ENCODE measurements at places on chromosomes 11 and 22.

DNA sequence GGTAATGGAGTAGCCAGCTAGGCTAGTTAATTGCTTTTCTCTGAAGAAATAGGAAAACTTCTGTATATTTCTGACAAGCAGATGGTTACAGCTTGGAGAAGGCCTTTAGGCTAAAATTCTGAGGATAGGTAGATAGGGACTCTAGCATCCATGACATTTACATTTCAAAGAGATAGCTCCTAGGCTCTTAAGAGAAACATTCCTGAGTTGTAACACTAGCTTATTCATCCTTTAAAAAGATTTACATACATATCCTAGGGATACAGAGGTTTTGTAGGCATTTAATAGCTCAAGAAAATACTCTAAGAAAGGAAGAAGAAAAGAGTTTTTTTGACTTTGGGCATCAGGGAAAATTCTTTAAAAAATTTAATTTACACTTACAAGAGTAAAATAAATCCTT lies 130.9 kb upstream of the CCDC179 start:
- no peak for DNase-seq

GRCh38 chr11:57475671-57476046 lies 15.3 kb downstream of the RTN4RL2 start:
- no peak for DNase-seq

DNA sequence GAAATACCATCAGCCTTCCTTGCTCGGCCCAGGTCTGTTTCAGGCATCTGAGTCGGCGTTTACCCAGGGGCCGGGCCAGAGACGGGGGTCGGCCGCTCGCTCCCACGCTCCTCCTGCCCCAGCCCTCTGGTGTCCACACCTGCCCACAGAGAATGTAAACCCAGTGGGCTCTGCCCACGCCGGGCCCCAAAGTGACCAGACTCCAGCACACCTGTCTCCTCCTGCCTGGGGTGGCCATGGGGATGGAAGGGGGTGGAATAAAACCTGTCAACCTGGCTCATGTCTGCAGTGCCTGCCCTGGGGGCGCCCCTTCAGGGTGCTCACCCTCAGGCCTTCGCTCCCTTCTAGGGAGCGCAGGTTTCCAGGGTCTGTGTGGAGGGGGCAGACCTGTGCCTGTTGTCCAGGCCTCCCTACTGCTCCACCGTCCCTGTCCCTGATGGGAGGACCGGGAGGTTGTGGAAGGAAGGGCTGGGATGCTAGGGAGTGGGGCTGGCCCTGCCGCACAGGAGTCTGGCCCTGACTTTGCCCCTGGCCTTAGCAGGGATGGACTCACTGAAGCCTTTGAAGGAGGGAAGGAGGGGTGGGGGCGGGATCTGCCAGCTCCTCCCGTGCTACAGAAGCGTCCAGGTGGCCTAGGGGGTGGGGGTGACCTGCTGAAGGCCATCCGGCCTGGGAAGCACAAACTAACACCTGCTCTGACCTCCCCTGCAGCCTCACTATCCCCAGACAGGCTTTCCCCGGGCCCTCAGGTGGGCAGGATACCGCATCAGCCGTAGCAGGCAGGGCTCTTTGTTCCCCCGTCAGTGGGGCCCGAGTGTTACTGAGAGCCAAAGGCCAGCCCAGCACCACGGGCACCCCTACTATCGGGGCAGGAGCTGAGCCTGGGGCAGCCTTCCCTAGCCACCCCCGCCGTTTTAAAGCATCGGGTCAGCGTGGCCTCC lies 14.7 kb upstream of the ARHGAP8 start:
- DNase-seq: no peak

DNA sequence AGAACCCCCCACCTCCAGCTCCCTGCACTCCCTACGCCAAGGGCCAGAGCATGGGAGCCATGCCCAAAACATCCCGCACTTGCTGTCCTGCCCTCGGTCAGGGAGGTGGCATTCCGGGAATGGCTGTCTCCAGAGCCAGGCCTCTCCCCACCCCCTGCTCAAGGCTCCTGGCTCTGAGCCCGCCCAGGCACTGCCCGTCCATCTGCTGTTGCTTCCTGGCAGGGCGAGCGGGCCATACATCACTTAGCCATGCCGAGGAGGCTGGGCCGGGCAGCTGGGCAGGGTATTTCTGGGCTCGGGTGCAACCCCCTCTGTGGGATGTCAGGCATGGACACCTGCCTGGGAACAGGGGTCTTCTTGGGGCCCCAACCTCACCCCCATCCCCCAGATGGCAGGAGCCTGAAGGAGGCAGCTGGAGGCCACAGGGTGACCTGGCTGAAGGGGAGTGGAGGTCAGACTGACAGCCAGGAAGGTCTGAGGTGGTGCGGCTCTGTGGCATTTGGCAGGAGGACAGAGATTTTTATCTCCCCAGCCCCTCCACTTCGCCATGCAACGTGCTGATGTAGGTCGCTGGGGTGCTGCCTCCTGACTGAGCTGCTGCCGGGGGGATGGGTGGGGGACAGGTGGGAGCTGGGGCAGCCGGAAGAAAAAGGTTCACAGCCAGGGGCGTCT lies 8.7 kb upstream of the CABP7 start:
- no peak for DNase-seq

- DNase-seq: no peak
These were observed 76.5 kb upstream of the ZBED5 start for GRCh38 chr11:10934293-10934860.

GRCh38 chr11:75668451-75669297 lies at the start of gene MAP6:
Gene MAP6, minus strand, starts transcription at chr11:75669038. Its CDS starts 669 bp downstream, at chr11:75668369.
- DNase-seq: no peak

DNA sequence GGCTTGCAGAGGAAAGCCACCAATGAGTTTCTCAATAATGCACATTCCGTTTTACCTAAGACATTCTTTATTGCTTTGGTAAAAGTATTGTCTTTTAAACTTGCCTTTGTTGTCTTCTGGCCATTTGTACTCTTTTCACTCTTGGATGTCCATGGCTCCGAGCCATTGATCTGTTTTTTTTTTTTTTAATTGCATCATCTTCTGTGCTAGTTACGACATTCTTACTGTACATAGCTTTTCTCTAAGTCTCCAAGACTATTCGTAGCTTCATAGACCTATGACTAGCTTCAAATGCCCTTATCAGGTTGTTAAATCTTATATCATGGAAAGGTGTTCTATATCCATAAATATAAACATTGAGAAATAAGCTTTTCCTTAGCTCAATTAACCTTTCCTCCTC lies 1522.6 kb downstream of the FAM181B start:
- DNase-seq: no peak

DNA sequence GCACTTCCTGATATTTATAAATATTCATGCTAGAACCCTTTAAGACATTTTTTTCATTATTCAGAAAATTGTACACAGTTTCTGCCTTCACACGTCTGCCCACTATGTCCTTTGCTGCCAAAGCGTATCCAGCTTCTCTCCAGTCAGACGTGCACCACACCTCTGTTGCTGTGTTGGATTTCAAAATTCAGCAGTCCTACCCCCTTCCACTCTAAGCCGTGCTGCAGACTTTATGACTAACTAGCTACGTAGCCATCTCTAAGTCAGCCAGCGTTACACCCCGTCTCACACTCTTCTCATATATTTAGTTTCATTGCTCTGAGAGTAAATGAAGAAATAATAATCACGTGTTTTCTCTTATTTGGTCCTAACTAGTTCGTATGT lies 28.2 kb upstream of the OPCML start:
- DNase-seq: no peak

GRCh38 chr11:77592727-77593126 lies 3.0 kb downstream of the AQP11 start:
- no peak for DNase-seq

GRCh38 chr11:13135385-13136271 lies 126.5 kb downstream of the RASSF10 start:
- DNase-seq: peak; percentile 83

- no peak for DNase-seq
These were observed 68.6 kb upstream of the SORL1-AS1 start for GRCh38 chr11:121521145-121522042.

GRCh38 chr22:37088108-37088605 lies 21.4 kb downstream of the TMPRSS6 start:
- no peak for DNase-seq

- no peak for DNase-seq
These were observed 6.9 kb downstream of the FGF19 start for GRCh38 chr11:69696749-69697468.

DNA sequence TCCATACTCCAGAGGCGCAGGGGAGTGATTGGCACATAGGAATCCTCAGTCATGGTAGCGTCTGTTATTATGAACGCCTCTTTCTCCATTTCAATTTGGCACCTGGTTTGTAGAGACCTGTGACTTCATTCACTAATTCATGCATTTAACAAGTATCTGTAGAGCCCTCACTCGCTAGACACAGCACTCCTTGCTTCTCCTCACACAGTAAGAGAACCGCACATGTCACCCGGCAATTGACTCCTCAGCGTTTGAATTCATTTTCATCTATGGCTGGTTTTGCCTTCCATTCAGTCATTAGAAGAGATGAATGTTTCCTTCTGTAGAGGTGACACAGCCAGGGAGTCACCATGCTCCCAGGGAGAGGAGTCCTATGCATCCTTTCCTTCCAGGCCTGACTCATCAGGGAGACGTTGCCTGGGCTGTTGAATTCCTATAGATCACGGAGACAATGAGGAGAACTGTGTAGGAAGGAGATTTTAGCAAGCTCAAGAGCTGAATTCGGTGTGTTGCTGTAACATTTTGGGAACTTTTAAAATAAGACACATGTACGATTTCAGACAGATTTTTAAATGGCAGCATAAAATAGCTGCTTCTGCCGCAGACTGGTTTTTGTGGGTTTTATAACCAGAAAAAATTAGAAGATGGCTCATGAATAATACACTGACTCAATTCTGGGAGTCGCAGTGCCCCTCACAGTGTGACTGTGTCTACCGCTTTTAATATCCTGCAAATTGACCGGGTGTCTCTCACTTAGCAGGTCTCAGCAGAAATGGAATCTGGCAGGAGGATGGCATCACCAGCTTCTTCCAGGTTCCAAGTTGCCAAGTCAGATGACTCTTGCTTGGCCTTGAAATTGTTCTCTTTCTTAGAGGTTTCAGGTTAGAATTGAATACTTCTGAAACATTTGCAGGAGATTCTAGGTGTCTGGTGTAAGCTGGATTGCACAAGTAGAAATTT lies 44.4 kb upstream of the CLMP start:
- no peak for DNase-seq

GRCh38 chr11:477052-477715 lies 27.1 kb downstream of the PTDSS2 start:
- DNase-seq: no peak

- no peak for DNase-seq
These were observed 856.6 kb downstream of the METTL15 start for GRCh38 chr11:28964811-28965210.

- no peak for DNase-seq
These were observed 105.3 kb downstream of the MORC2 start for GRCh38 chr22:30863081-30863833.

DNA sequence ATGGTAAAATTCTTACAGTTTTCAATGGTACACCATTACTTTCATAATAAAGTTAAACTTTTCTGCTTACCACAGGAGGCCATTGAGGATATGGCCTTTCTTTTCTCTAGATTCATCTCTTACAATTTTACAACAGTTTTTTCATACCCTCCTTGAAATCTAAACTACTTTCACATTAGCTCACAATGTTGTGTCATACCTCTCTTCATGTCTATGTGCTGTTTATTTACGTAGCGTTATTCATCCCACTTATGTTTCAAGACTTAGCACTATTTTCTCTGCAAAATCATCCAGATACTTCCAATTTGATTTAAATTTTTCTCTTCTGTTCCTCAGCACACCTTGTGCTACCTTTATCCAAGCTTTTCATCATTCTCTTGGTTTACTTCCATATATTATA lies 123.3 kb downstream of the METTL15 start:
- DNase-seq: no peak

DNA sequence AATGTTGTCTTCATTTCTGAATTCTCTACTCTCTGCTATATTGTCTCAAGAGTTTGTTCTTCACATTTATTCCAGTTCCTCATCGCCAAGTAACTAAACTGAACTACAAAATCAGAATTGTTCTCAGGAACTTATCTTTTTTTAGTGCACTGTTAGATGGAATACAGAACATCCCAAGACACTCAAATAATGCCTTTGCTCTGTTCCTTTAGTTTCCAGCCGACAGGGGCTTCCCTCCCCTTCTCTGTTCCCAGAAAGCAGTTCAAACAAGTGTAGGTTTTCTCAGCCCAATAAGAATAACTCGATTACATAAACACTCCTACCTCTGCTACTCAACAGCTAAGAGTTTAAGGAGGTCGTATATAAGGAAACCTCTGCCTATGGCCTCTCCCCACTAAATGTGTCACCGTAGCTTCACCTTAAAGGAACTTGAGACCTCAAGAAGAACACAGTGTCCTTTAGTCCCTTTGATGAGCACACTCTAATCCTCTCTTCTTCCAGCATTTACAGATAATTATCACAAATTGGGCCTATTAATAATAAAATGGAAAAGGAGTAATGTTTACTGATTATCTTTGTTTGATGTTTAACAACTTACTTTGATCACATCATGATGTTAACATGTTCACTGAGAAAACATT lies 6.9 kb downstream of the POU2AF3 start:
- DNase-seq: no peak

DNA sequence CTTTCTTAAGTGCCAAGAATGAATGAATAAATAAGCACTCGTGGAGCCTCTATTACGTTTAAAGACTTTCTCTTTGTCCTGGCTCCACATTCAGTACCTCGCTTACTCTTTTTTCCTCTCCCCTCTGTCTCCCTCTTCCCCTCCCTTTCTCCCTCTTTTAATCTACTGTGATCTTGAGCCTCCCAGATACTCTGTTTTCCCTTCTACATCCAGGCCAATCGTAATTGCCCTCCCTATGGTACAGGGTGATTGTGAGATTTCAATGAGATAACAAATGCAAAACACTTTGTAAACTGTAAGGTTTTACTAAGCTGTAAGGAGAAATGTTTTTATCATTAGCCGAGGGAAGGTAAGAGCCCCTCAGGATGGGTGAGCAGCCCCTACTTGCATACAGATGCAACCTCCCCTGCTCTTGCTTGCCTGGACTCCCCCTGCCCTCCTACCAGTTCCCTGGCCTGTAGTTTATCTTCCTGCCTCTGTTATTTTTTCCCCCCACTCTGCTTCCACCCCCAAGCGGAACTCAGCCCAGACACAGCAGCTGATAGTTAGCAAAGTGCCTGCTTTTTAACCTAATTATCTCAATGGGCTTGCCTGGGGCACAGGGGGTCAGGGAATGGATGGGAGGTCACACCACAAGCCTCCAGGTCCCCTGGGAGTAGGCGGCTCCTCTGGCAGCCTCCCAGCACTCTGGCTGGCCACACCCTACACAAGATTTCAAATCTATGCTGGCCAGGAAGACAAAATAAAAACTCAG lies 76.9 kb upstream of the CADM1 start:
- no peak for DNase-seq

DNA sequence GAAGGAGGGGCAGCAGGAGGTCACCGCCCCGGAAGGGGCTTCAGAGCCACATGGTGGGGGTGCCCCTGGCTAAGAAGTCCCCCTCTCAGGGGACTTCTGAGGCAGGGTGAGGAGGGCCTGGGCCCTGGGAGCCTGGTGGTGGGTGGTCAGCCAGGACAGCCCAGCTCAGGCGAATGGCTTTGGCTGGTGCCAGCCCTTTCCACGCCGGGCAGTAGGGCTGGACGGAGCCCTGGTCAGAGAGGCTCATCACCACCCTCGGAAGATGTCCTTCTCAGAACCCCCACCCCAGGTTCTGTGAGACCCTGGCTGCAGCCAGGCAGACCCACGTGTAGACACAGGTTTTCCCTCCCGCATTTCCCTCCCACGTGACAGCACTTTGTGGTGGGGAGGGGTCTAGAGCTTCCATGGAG lies 35.9 kb downstream of the OSBPL5 start:
- no peak for DNase-seq

Measured in COLO829 (cell line).